ENCODE measurements at places on chromosomes 13 and 19. TPM values are rescaled to one million over a fixed set of nuclear protein-coding genes. Genes with fewer than 3 reads are reported as not detected.

The ZFP82 gene
- total RNA-seq: 5.1 TPM

The GPR4 gene
- not detected for total RNA-seq

The CDC42EP5 gene
- total RNA-seq: 1.0 TPM

The CEACAM4 gene
- total RNA-seq: not detected

The GPR108 gene
- 90.4 TPM for total RNA-seq

The MAP1S gene
- 80.3 TPM for total RNA-seq
